T-helper 1 cell treated with Interleukin-12 subunit alpha and Interleukin-12 subunit beta and Interleukin-4 antibody, amounts not matched to agents 30 ng/mL and 1 ng/mL, for 36 hours (primary cell): ENCODE measurements at places on chromosomes 12 and 14. TPM values are rescaled to one million over a fixed set of nuclear protein-coding genes. Genes with fewer than 3 reads are reported as not detected.

WNT1 gene
- 0.22 TPM in 1 of 2 replicates, not detected in the other for total RNA-seq

LRIG3 gene
- total RNA-seq, result 0.27 and 0.34 TPM in 2 replicates

TSPAN11 gene
- not detected in 2 replicates for total RNA-seq

TAS2R31 gene
- 3.5 and 4.9 TPM in 2 replicates for total RNA-seq

TMTC1 gene
- 0.91 and 1.6 TPM in 2 replicates for total RNA-seq

BLOC1S1 gene
- 115 and 123 TPM in 2 replicates for total RNA-seq

TDRD9 gene
- not detected in 2 replicates for total RNA-seq

IFNG-AS1 gene
- 3.6 and 3.8 TPM in 2 replicates for total RNA-seq

DEPDC4 gene
- 0.74 and 1.9 TPM in 2 replicates for total RNA-seq

INTS13 gene
- 37.4 and 37.7 TPM in 2 replicates for total RNA-seq

OXA1L gene
- total RNA-seq, result 119 and 120 TPM in 2 replicates

SLC7A7 gene
- total RNA-seq, result 0.54 TPM in 1 of 2 replicates, not detected in the other

FGF6 gene
- total RNA-seq, result not detected in 2 replicates

CBLN3 gene
- total RNA-seq, result 17.7 and 18.5 TPM in 2 replicates

USP15 gene
- 168 and 178 TPM in 2 replicates for total RNA-seq

RND1 gene
- total RNA-seq, result 4.0 and 5.6 TPM in 2 replicates

CLEC6A gene
- not detected in 2 replicates for total RNA-seq

SPX gene
- 0.95 and 1.2 TPM in 2 replicates for total RNA-seq

TGM1 gene
- total RNA-seq, result 6.4 and 6.7 TPM in 2 replicates

KRT85 gene
- not detected in 2 replicates for total RNA-seq

KRT5 gene
- not detected in 2 replicates for total RNA-seq

ADAMTS20 gene
- total RNA-seq, result not detected in 2 replicates

ADAM20 gene
- total RNA-seq, result 0.51 and 0.56 TPM in 2 replicates
